Stimulated activated CD4-positive, alpha-beta T cell treated with anti-CD3 and anti-CD28 coated beads, Interleukin-1b, Interleukin-23, amount 100 ng/mL, for 24 hours (primary cell): ENCODE measurements at places on chromosomes 6 and 20.
A peak's percentile ranks its signal among the peaks of the same experiment; 100 is the strongest.

DNA sequence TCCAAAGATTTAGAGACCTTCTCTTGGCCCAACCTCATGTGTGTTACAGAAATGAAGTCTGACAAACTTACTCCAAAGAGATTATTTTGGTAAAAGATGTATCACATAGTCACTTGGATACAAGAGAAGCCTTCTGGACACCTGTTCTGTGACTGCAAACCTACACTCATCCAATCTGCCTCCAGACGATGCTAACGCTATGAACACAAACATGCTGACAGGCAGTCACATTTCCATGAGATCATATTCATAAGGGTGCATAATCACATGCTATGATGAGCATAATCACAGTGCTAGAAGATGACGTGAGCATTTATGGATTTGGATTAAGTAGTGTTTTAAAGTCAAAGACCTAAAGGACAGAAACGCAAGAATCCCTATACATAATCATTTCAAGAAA is 340.2 kb downstream of the HACE1 start:
- DNase-seq, result no peak

GRCh38 chr20:23666189-23666588 is 22.6 kb downstream of the CST4 start:
- DNase-seq, result no peak

DNA sequence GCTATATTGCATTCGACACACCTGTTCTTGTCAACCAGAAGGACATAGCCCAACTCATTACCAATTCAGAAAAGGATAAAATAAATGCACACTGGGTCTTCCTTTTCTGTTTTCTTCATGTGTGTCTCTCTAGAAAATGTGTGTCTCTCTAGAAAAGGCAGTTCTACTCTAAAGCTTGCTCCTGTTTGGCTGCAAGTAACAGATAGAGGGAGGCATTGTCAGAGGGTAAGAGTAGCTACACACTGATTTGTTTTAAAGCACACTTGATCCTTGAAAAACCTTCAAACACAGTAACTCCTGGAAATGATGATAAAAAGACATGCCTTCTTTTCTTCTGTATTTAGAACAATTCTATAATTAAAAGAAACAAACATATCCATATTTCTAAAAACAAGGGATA is 21.3 kb downstream of the GRM1 start:
- no peak for DNase-seq

DNA sequence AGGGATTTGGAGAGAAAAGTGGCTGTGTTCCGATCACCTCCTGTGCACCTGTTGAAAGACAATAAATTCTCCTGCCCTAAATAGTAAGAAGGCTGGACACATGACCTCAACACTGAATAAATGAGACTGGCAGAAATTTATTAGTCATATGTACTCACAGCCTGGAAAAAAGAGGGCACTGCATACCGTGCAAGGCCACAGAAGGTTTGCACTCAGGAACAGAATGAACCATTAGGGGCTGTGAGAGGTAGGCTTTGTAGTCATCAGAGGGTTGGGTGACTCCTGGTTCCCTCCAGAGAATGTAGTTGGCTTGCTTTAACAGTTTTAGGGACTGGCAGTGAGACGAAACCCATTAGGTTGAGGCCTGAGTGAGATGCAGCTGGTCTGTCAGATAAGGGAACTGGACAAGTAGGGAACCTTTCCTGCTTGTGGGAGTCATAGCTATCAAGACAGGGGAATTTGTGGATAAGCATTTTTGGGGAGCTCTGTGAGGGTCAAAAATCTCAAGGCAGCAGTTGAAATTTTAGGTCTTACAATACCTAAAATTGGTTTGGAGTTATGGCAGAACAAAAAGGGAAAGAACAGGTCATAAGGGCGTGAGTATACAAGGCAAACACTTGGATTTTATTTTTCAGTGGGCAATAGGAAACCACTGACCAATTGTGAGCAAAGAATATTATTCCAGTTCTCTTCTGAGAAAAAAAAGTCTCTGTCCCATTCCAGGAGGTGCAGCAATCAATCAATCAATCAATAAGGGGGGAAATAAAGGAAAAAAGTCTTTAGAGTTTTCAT is 67.9 kb upstream of the BTN3A2 start:
- DNase-seq, result no peak

DNA sequence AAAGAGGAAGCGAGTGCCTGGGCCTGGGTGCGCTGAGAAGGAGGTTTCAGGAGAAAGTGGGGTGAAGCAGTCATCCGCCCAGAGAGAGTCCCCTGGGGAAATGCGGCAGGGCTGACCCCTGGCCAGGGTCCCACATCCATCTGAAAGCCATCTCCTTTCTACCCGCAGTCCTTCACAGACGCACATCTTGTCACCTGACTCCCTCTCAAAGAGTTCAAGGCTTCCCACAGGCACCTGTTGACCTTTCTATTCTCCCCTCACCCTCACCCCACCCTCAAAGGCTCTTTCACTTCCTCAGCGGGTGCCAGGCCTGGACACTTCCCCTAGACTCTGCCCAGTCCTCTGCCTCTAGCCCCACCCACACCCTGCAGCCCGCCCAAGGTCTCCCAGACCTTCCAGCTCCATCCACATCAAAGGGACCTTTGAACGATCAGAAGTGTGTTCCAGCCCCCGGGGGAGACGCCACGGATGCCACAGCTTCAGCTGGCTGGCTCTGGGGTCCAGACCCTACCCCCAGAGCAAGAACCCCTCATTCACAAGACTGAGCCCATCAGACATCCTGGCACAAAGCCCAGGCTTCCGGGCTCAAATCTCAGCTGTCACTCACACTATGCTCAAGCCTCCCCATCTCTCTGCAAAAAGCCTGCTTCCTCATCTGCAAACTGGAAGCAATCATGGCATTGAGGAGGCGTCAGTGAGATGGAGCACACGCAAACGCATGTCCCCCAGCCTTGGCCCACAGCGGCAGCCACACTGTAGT is 2.1 kb downstream of the CTSZ start:
- DNase-seq, result no peak

GRCh38 chr6:10555625-10556309 is 34.6 kb downstream of the GCNT2 start:
- no peak for DNase-seq

GRCh38 chr6:166308033-166308768 is at the start of gene PRR18:
TSS of gene PRR18 (minus strand) at chr6:166308392. CDS start at chr6:166308142, 250 bp downstream.
- no peak for DNase-seq

GRCh38 chr20:1862663-1863053 is 32.5 kb upstream of the SIRPA start:
- no peak for DNase-seq

DNA sequence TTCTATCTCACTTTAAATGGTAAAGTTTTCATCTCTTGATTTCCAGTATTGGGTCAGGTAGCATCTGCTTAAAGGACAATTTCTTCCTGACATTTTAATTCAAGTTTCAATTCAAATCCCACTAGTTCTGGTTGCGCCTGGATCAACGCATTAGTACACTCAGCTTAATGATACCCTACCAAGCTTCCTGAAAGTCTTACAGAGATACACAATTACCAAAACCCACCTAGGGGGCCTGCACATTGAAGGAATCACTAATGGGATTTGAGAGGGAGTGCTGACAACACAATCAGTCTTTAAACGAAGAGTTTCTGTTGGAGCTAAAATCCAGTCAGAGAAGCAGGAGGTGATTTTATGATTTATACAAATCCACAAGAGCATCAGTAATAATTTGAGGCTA is 293.0 kb downstream of the PHF3 start:
- DNase-seq, result no peak

DNA sequence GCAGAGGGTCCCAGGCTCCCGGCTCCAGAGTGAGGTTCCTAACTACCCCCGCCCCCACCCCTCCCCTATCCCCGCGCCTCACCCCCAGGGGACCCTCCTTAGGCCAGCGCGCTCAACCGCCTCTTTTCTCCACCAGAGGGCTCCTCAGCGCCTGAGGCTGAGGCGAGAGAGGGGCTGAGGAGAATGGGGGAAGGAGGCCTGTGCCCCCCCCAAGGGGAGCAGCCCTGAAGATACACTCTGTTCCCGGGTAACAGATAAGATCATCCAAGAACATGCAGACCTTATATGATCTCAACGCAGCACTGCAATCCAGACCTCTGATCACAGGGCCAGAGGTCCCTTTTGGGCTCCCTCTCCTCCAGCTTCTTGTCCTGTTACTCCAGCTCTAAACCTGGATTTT is 43.3 kb upstream of the MRPS10 start:
- DNase-seq, result peak; percentile 20

DNA sequence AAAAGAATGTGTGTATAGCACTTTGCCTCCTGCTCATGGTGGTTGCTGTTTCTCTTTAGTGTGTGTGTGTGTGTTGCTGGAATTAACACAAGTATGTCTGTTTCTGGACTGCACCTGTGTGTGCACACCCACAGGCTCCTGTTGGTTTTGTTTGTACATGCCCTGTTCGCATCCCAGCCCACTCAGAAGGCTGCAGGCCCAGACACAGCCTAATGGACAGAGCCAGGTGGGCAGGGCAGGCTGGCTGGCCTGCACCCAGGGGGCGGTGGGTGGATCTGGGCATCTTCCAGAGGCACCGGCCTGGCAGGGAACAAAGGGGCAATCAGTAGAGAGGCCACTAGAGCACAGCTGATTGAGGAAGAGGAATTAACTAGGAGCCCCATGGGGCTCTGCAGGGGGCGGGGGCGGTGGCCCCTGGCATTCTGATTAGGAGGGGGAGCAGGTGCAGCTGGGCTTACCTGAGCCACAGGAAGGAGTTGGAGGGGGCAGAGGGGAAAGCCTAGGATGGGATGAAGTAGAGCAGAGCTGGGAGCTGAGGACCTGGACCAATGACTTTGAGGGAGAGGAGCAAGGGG is 21.9 kb downstream of the CD40 start:
- no peak for DNase-seq

DNA sequence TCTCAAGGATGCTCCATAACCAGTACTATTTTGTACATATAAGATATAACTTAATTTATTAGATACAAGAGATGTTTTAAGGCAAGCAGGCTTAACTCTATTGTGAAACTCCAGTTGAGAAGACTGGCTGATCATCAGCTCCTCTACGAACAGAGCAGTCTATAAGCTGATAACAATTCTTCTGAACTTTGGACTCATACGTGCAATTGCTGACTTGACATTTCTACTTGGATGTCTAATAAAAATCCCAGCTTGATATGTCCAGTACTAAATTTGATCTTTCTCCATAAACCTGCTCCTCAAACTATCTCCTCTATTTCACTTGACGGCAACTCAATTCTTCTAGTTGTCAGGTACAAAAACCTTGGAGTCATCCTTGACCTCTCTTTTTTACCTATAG is 141.9 kb downstream of the HS3ST5 start:
- DNase-seq, result no peak

DNA sequence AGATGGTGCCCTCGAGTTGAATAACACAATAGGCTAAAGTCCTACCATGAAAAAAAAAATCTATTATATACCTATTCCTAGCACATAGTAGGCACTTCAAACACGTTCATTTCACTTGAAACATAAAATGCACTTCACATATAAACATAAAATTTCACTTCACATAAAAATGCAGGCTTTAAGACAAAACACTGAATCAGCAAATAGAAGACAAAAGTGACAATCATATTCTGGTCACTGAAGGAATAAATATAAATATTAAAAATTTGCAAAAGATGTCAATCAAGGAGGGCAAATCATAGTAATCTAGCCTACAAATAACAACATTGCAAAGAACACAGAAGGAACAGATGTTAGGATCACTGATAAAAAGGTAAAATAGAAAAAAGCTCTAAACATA is 153.1 kb downstream of the LMBRD1 start:
- DNase-seq, result no peak

DNA sequence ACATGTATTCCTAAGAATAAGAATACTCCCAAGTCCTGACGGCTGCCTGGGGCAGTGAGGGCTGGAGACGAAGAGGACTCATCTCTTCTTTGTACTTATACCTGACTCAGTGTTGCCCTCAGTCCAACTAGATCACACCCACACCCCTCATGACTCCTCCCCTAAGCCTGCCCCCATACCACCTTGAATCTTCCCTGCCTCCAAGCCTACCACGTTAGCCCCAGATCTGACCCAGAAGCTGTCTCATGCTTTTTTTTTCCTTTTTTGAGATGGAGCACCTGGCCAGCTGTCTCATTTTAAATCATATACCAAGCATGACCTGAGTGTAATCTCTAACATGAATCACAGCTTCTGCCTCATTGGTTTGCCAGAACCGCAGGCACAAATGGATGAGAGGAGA is 45.2 kb downstream of the MUC22 start:
- DNase-seq, result no peak

- DNase-seq, result no peak
Measured at GRCh38 chr20:58175836-58176235, 52.6 kb downstream of the ANKRD60 start.
